ENCODE measurements at places on chromosomes 6 and 20.

DNA sequence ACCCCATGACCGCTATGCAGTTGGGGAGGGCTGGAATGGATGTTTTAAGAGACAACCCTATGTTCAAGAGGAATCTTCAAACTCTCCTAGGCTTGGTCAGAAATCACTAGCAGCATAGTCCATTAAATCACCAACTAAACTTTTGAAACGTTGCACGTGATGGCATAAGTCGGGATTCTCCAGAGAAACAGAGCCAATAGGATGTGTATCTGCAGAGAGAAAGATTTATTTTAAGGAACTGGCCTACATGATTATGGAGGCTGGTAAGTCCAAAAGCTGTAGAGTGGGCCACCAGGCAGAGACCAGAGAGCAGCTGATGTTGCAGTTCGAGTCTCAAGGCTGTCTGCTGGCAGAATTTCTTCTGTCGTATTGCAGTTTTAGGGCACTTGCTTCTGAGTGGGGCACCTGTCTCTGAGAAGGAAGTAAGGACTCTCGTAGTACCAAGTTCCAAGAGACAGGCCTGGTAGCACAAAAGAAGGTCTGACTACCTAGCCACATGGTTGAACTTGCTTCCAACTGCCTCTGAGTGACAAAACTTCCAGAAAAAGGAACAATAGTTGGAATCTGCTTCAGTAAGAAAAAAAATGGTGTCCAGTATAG lies 11.9 kb upstream of the IFNGR1 start:
- DNase-seq: no peak

DNA sequence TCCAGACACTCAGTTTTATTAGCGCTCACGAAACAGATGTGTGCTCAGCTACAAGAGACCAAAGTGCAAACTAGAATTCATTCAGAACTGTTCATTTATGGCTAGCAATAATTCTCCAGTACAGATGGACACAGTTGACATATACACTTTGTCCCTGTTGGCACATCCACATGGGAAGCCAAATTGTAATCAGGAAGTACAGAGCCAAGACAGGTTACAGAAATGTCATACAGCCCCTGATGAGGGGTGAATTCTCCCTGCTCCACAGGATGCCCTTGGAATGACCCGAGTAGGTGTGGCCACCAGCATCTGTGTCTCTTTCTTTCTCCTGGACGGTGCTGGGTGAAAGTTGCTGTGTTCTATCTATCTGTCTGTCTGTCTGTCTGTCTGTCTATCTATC lies 7.6 kb downstream of the DHX35 start:
- DNase-seq: no peak

DNA sequence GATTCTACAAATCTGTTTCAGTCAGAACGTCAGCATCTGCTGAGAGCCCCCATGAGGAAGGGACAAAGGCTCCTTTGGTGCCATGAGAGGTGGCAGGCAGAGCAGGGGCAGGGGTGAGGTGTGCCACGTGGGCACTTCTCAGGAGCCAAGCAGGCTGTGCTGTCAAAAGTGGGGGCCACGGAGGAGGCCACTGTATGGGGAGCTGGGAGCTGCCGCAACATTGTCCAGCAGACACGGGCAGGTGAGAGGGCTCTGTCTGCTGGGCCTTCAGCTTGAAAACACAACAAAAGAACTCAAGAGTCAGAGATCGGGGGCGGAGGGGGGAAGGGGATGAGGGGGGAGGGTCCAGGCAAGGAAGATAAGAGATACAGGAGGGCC lies 21.6 kb upstream of the FOXP4 start:
- DNase-seq: no peak

DNA sequence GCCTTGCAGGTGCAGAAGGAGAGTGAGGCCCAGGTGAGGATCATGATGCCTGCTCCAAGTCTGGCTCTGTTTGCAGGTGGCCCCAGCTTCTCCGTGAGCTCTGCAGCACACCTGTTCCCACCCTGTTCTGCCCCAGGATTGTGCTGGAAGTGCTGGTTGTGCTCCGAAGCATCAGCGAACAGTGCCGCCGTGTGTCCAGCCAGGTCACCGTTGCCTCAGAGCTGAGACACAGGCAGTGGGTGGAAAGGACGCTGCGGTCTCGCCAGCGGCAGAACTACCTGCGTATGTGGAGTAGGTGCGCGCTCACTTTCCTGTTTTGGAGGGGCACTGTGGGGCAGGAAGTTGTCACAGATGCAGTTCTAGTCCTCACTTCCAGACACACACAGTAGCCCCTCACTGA lies 25.0 kb downstream of the ERMARD start:
- DNase-seq: no peak

DNA sequence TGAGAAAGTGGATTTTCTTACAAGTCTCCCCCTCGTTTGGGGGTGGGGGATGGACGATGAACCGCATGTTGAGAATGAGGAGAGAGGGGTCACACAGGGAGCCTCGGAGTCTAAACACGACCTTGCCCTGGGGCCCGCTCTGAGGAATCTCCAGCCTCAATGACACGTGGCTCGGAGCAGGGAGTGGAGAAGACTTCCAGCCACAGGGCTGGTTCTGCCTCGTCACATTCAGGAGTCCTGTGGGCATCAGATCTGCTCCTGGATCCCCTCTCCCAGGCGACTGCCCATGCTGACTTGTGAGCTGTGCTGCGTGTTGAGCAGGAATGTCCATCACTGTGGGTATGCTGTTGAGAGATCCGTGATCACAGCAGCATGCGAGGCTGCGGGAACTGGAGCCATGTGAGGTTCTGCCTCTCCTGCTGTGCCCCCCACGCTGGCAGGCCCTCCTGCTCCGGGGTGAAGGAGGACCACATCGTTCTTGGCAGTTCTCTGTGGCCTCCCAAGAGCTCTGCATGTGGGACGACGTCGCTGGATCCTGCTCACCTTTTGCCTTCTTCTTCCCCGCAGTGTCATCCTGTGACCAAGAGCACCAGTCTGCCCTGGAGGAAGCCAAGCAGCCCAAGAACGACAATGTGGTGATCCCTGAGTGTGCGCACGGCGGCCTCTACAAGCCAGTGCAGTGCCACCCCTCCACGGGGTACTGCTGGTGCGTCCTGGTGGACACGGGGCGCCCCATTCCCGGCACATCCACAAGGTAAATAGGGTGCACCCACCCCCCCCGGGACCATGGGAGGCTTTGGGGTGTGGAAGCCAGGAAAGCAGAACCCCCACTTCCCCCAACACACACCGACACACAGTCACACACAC lies 157.5 kb downstream of the SMOC2 start:
- DNase-seq: no peak

DNA sequence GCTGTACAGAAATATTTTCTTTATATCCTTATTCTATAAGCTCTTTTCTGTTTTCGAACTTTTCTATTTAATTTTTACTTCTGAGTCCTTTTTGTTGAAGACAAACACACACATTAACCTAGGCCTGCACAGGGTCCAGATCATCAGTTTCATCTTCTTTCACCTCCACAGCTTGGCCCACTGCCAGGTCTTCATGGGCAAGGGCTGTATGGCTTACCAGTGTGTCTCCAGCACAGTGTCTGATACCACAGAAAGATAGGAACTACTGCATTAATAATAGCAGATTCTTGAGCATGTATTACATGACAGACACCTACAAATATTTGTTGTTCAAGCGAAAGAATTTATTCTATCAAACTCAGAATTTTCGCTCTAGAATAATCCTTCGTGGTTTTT lies 24.4 kb downstream of the QKI start:
- DNase-seq: no peak

DNA sequence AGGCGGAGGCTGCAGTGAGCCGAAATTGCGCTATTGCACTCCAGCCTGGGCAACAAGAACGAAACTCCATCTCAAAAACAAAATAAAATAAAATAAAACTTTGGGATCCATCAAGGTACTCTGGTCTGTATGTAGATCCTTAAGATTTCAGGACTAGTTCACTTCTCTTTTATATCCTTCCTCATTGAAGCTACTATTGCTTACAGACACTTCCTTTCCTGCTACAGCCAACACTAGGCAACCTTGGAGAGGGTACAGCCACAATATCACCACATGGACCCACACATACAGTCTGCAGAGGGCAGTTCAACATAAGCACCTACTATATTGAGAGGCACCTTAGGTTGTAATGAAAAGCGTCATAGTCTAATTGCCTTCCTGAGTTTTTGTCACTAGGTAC lies 113.3 kb downstream of the ATXN1 start:
- DNase-seq: no peak

DNA sequence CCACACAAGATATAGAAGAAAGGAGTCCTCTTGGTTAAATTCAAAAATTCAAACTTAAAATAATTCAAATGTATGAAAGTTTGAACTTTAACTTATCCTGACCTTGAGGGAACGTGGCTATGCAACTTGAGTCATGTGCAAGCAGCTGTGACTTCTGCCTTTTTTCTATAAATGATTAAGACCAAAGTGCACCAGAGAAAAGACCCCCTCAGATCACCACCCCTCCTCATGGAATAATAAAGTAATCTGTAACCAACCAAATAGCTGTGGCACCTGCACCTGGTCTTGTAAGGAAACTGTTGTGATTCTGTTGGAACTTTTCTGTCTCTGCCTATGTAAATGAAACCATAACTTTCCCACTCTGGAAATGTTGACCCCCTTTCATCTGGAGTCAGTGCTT lies 141.1 kb upstream of the GGTLC1 start:
- no peak for DNase-seq

DNA sequence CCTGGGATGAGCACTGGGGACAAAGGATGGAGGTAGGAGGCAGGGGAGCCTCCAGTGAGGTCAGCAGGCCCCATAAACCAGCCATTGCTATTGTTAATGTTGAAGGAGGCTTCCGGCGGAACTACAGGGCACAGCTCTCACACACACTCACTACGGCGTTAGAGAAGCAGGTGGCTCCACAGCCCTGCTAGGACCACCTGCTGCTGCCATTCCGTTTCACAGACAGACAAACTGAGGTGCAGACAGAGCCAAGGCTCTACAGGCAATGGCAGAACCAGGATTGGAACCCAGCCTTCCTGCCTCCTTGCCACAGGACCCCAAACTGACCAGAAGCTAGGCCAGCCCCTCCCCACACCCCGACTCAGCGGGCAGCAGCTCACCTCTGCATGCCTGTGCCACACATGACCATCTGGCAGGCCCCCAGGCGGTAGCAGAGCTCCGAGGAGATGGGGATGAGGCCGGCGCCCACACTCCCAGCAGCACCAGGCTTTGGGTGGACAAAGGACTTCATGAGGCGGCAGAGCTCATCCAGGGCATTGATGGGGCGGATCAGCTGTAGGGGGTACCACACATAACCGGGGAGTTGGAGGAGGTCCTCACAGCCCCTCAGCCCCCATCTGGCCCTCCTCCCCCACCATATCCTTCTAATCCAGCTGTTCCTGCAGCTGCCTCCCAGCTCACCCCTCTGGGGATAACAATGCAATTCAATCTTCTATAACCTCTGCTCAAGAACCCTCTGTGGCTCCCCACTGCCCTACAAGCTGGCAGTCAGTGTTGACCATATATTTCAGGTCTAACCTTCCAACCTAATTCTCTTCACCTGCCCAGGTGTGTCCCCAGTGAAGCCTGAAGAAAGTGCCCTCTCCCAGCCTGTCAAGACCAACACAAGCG lies 198.5 kb downstream of the PREX1 start:
- no peak for DNase-seq

GRCh38 chr6:27672113-27672799 lies 199.4 kb upstream of the ZNF184 start:
- DNase-seq: no peak

DNA sequence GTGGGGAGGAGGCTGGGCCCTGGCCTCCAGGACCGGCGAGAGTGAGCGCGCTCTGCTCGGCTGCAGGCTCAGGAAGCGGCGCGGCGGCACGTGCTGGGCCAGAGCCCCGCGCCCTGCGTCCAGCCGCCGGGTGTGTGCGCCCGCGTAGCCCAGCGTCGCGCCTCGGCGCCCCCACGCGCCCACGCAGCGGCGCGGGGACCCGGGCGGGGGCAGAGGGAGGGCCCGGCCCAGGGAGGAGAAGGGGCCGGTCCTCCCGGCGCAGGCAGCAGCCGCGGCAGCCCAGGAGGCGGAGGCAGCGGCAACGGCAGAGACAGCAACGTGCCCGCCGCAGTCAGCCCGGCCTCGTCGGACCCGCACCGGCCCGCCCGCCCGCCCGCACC lies at the start of gene EYA2:
Gene EYA2, plus strand, starts transcription at position 265 of the 380 bp plus-strand sequence. CDS start 95,168 bp downstream, outside the sequence.
- no peak for DNase-seq

GRCh38 chr6:144179828-144180227 lies 29.5 kb downstream of the STX11 start:
- no peak for DNase-seq

- no peak for DNase-seq
Measured at GRCh38 chr6:11911538-11911937, 100.6 kb upstream of the HIVEP1 start.

DNA sequence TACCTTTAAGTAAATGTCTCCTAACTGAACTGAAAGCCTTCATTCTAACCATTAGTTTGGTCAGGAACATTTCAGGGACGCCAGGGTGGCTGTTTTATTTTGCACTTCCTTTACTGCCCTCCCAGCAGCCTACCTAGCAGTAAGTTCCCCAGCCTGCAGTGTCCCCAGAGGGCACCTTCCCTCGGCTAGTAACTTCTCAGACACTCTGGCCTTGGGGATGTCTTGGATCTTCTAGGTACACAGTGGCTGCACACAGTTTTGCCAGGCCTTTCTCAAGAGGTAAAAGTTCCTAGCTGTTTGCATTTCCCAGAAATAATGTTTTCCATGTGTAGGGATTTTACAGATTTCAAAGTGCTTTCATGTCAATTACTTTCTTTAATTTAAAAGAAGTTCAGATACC lies 378 bp upstream of the LAMA2 start:
- no peak for DNase-seq

DNA sequence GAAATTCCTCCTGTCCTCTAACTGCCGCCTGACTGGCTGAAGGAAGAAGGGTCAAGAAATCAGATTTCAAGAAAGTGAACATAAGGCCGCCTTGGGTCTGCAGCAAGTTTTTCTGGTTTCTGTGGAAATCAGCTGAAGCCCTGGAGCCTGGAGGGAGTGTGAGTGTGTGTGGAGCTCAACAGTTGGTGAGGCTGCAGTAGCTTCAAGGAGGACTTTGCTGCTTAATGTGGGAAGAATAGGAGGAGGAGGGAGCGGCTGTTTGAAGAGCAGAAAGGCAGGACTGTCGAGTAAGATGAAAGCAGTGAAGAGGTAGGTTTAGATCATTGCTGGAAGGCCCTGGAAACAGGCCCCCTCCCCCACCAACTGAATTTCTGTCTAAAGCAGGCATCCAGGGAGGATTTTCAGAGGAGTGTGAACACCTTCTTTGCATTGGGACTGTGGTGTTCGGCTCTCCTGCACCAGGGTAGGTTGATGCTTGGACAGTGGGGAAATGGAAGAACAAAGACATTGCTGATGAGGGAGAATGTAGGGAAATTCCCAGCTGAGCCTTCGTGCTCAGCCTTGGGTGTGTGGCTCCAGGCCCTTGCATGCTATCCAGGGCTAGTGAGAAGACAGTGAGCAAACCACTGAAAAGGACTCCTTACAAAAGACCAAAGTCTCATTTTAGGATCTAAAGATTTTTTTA lies 79.5 kb upstream of the VSTM2L start:
- no peak for DNase-seq

DNA sequence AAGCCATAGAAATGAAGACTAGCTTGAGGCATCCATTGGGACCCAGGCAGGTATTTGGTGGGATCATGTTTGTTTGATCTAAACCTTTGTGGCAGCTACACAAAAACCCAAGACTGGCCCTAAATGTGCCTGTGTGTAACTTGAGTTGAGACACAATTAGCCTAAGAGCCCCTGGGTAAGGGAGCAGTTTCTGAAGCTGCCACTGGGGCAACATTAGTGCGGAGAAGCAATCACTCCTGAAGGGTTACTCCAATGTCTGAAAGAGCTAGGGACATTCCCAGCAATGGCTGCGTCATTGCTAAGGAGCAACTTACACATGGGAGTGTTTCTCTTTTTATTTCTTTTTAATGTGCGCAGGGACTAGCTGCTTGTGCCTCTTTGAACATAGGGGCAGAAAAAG lies 67.9 kb upstream of the EEF1E1 start:
- no peak for DNase-seq
